SK-N-SH (cell line): ENCODE measurements at places on chromosomes 12 and 14.

GRCh38 chr12:21607701-21608100 is 3.1 kb upstream of the GYS2 start:
- DNase-seq: no peak

DNA sequence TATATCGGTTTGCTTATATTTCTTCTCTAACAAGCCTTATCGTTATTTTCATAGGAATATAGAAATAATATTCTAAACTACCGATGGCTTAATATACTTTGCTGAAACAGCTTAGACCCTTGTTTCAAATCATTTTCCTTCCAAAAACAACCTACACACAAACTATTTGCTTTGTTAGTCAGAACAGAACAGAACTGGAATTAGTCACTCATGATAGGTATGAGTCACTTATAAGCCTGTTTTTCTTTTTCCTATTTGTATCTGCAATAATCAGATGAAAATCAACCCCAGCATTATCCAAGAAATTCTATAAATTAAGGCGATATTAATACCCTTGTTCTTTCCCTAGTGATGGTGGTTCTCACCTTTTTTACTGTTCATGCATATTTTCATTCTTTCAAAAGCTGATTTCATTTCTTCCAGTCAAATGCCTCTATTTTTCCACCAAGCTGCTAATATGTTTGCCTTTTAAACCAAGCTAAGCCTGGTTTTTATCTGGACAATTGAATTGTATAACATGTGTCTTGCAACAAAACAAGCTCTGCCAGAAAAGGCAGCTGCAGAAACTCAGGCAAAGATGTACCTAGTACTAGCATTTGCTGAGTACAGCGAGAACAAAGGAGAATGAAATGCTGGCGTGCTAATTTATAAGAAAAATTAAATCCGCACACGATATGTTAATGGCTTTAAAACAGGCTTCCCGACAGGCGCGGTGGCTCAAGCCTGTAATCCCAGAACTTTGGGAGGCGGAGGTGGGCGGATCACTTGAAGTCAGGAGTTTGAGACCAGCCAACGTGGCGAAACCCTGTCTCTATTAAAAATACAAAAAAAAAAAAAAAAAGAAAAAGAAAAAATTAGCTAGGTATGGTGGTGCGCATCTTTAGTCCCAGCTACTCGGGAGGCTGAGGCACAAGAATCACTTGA is 1418.2 kb downstream of the AACS start:
- peak; percentile 36 for DNase-seq

DNA sequence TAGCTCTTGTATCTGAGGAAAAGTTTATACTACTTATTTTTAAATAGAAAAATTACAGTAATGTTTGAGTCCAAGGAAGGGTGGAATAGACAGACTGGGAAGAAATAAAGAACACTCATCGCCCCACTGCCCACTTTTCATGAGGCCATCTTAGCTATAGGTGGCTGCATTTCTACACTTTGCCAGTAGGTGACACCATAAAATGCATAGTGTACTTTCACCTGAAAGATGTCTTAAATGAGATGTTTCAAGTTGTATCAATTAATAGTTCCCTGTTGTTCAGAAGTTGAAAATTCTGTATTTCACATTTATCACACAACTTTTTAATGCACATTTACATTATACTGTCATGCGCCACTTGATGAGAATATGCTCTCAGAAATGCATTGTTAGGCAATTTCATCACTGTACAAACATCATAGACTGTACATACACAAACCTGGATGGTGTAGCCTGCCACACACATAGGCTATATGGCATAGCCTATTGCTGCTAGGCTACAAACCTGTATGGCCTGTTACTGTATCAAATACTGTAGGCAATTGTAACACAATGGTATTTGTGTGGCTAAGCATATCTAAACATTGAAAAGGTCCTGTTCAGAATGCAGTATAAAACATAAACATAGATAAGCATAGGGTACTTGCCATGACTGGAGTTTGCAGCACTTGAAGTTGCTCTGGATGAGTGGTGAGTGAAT is 27.6 kb downstream of the PMCH start:
- peak; percentile 24 for DNase-seq

- DNase-seq: no peak
Measured at GRCh38 chr12:27705263-27705662, 5.4 kb upstream of the MRPS35 start.

GRCh38 chr12:92938018-92938417 is 8.9 kb upstream of the EEA1 start:
- no peak for DNase-seq

DNA sequence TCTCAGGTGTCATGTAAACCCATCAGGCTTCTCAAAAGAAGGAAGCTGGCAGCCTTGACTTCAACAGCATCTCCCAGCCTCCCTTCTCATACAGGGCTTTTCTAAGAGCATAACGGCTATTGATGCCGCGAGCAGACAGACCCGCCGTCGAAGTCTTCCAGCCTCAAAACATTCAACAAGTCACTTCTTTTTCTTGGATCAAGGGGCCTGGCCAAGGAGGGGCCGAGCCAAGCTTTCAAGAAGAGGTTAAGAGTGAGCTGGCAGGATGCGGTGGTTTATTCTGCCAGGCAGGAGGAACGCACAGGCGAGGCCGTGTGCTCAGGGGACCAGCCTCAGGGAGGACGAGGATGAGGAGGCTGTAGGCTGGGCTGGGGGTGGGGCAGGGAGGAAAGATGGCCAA is 102.9 kb upstream of the RFLNA start:
- no peak for DNase-seq

DNA sequence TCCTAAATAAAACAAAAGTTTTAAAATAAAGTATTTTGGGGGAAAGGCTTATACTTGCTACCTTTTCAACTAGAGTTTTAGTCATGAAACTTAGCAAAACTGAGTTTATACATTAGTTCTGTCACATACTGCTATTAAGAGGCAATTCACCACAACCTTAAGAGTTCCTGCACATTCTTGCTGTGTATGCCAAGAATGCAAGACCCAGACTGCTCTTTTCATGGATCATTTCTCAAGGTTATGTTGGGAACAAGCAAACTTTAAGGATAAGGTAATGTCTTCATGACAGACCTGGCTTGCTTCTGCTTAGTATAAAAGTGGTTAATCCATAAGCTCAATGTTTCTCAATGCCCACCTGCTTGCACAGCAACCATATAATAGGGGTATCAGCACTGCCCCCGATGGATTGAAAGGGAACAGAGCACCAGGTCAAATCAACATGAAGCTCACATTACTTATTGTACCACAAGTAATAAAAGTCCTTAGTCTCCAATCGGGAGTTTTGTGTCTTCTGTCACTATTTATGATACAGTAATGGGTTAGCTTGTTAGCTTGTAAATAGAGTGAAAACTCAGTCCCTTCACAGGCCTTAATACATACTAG is 67.6 kb downstream of the KIF21A start:
- no peak for DNase-seq

DNA sequence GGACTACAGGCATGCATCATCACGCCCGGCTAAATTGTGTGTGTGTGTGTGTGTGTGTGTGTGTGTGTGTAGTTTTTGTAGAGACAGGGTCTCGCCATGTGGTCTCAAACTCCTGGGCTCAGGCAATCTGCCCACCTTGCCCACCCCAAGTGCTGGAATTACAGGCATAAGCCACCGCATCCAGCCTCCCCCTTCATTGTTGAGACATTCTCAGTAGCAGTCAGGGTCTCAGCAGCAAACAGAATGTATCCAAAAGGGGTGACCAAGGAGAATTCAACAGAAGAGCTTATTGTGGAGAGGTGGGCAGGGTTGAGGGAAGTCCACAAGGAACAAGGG is 37.3 kb upstream of the PLEKHG6 start:
- no peak for DNase-seq

- peak; percentile 46 for DNase-seq
Measured at GRCh38 chr14:28766469-28766955, at the start of gene FOXG1. Gene FOXG1 (plus strand): TSS chr14:28766787. CDS start chr14:28767280, 493 bp downstream.

- DNase-seq: peak; percentile 8
Measured at GRCh38 chr12:70364695-70365397, 1.2 kb upstream of the KCNMB4 start.

- DNase-seq: no peak
Measured at GRCh38 chr12:132491138-132491663, 1.2 kb downstream of the FBRSL1 start.

DNA sequence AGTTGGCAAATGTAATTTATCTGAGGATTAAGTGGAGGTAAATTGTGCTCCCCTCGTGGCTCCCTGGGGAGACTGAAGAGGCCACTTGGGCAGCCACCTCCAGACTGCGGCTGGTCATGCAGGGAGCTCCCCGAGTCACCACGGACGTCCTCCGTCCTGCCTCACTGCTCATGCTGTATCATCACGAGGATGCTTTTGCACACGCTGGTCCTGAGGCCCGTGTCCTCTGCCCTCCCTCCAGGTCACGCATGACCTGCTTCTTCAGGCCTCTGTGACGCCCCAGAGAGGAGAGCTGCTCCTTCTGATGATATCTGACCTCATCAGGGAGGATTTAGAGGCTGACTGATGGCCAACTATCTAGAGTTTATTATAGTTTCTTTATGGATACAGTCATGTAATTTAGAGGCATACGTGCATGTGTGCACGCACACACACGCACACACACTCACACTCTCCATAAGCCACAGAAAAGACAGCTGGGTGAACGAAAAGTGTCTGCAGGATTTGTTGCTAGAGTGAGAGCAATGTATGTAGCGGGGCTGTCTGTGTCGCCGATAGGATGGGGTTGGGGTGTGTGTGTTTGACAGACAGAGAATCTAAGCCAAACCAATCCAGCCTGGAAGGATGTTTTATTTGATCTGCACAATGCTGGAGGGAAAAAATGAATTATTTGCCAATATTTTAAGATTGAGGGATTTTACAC is 160.0 kb downstream of the ADGRD1 start:
- peak; percentile 46 for DNase-seq

- DNase-seq: no peak
Measured at GRCh38 chr14:80770114-80770908, 171.2 kb downstream of the CEP128 start.

GRCh38 chr14:52397844-52398243 is 83.7 kb downstream of the PTGER2 start:
- DNase-seq: no peak
